ENCODE measurements at places on chromosomes 13 and 19. TPM values are rescaled to one million over a fixed set of nuclear protein-coding genes. Genes with fewer than 3 reads are reported as not detected.

The ZNF610 gene
- 0.52 TPM for total RNA-seq

The DACH1 gene
- 0.42 TPM for total RNA-seq

The GRIK5 gene
- 0.21 TPM for total RNA-seq

The ZNF780B gene
- 10.4 TPM for total RNA-seq

The AP2S1 gene
- 53.1 TPM for total RNA-seq

The TMEM190 gene
- total RNA-seq = not detected

The ZBTB32 gene
- 0.42 TPM for total RNA-seq

The RASGRP4 gene
- total RNA-seq = 19.3 TPM

The CCDC70 gene
- not detected for total RNA-seq

Data from mononuclear cell (primary cell).